ENCODE measurements at places on chromosomes 2 and 18.
A peak's percentile ranks its signal among the peaks of the same experiment; 100 is the strongest.

DNA sequence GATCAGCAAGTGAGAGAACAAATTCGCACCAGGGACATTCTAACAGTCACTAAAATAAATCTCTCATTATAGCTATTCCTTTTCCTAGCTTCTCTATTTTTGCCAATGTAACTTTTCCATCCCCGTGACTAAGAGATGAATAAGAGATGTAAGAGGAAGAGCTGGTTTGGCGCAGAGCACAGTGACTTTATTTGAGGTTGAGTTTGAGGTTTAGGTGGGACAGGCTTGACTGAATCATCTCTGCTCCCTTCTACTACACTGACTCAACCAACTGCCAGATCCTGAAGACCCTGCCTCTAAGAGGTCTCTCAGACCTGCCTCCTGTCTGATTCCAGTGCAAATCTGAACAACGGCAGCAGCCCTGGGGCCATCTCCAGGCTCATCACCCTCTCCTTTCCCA is 28.0 kb downstream of the RFX8 start:
- DNase-seq, result no peak

GRCh38 chr2:85525567-85525966 is 13.4 kb upstream of the MAT2A start:
- DNase-seq, result no peak

DNA sequence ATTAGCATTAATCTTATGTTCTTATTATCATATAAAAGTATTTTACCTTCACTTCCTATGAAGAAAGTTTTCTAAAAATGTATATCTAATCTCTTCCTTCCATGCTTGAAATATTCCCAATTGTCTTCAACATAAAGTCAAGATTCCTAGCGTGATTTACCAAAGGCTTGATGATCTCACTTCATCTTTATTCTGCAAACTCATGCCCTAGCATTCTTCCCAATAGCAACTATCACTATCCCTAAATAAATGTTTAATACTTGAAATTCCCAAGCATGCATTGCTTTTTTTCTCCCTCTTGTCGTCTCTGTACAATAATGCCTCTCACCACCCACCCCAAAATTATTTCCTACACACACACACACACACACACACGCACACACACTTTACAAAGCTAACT is 125.8 kb downstream of the VWC2L start:
- no peak for DNase-seq

DNA sequence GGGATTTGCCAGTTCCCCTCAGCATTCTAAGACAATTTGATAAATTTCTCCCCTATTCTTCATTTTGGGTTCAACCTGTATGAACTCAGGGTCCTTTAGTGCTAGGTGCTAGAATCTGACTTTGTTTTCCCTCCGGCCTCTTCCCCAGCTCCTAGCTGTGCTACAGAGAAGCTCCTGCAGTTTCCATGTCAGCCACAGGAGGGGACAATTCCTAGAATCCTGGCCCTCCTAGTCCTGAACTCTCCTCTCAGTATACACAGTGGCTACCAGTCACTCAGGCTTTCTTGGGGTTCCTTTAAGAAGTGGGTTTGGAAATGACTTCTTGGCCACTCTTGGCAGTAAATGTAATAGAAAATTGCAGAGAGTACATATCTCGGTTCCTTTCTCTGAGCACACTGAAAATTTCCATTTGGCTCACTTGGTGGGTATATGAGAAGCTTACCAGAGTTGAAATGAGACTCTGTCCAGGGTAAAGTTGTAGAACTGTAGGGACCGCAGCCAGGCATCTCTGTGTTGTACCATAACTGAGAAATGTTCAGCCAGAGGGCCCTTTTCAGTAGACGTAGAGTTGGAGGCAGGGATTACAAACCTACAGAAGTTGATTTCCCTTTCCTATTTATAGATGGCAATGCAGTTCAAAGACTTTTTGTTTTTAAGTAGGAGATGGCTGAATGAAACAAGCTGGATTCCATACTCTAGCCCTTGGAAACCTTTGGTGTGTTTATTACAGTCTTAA is 5.0 kb upstream of the CHST10 start:
- peak; percentile 2 for DNase-seq

- no peak for DNase-seq
Observed at GRCh38 chr2:117703858-117704257, 110.6 kb upstream of the DDX18 start.
